ENCODE measurements at places on chromosomes 1 and 21.

- DNase-seq = peak; percentile 26
Observed at GRCh38 chr1:235339746-235340145, 11.4 kb downstream of the GGPS1 start.

GRCh38 chr1:205317311-205317917 is 4.1 kb downstream of the NUAK2 start:
- peak; percentile 87 for DNase-seq

DNA sequence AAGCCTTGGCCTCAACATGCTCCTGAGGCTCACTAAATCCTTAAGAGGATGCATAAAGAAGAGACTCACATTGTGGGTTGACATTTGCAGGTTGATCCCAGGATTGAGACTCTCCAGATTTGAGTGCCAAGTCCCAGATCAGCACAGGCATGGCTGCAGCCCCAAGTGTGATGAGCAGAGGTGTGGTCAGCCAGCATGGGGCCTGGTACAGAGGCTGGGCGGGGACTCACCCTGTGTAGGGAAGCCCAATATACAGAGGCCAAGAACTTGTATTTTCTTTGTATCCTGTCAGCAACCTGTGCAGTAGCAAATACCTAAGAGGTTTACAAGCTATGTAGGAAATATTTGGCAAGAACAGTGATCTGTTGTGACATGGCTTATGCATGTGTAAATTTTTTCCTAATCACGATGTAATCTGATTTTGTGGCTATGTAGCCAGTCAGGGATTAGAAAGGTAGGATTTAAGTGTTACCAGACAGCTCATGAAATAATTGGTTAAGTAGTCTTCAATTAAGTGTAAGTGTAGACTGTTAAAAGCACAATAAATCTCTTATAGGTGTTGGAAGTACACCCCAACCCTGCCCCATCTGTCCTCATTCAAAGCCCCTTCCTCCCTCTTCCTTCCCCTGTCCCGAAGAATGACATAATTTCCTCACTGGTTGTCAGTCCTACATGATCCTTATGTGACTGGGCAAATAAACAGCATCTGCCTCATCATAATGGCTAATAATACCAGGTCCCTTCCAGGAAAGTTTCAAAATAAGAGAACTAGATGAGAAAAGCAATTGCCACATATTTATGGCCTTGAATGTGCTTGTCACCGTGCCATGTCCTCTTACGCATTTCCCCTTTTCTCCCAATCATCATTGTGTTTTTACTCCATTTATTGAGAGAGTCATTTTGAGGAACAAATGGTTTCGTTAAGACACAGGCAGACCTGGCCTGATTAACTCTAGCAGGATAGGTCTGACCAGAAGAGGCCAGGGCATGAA is 120.9 kb downstream of the HLX start:
- no peak for DNase-seq

DNA sequence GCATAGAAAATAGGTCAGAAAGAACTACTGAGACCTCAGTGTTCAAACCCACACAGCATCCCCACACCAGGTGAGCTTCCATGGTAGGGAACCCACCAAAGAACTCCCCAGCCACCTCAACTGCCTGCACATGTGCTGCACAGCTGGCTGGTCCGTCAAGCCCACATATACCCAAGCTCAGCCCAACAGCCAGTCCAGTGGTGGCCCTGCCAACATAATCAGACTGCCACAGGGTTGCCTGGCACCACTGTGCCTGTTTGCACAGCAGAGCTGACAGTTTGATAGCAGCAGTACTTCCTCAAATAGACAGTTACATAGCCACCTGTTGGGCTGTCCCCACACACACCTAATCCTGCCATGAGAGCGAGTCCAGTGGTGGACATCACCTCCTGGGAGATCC is 283.3 kb upstream of the PRMT6 start:
- DNase-seq = no peak

DNA sequence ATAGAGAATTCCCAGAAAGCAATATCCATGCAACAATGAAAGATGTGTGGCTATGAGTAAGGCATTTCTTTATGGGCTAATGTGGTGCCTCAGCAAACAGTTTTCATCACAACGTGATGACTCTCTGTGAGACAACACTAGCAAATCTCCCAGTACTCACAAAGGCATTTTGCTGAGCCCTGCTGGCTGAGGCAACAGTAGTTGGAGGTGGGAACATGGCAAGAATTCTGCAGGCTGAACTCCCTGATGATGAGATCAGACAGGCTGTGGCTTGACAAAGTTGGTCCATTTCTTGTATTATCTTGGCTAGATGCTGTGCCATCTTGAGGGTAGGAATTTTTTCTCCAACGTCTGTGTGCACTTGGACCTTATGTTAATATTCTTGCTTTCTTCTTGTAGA is 24.6 kb downstream of the PROX1 start:
- no peak for DNase-seq

- no peak for DNase-seq
Observed at GRCh38 chr1:2980073-2980791, 41.0 kb upstream of the ACTRT2 start.

GRCh38 chr1:54122135-54122751 is 30.6 kb downstream of the CDCP2 start:
- DNase-seq = no peak

DNA sequence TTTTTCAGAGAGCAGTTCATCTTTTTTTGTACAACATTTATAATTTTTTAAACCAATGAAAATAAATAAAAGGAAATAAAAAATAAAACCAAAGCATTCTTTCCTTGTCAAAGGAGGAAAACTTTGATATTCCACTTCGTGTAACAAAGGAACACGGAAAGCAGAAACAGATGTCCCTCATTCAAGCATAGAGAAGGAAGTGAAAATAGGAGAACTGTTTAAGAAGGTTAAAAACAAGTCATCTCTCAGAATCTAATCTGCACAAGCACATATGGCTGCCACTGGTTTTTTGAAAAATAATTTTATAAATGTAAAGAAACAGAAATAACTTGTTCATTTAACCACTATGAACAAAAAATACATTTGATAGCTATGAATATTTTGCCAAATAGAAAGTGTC is 35.9 kb upstream of the ZNF644 start:
- no peak for DNase-seq

DNA sequence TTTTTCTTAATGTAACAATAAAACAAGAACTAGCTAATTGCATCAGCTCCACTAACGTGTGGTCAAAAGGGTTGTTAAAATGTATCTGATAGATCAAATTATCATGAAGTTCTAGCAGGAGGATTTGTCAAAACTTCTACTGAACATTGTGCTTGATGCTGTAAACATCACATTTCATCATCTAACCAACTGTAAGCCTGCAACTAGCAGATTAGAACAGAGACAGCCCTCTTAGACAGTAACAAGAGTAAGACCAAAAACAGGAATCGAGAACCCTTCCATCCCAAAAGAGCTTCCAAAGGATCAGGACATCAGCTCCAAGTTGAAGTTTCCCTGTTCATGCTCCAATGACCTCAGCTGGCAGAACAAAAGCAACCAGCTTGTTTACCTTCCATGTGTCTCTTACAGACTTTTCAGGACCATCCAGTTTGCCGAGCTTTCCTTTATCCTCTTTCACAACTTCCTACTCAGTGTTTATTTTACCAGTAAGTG is 44.6 kb downstream of the NIBAN1 start:
- no peak for DNase-seq

DNA sequence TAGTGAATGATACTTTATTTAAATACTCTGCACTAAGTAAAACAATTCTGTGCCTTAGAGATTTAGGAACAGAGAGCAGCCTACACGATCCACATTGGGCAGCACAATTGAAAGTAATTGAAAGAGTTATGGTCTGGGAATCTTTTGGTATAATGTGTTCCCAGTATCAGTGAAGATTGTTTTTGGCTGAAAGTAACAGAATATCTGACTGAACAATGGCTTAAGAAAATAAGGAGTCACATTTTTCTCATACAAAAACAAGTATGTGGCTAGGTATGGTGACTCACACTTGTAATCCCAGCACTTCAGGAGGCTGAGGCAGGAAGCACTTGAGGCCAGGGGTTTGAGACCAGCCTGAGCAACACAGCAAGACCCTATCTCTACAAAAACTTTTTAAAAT is 306.2 kb downstream of the NFIA start:
- no peak for DNase-seq

DNA sequence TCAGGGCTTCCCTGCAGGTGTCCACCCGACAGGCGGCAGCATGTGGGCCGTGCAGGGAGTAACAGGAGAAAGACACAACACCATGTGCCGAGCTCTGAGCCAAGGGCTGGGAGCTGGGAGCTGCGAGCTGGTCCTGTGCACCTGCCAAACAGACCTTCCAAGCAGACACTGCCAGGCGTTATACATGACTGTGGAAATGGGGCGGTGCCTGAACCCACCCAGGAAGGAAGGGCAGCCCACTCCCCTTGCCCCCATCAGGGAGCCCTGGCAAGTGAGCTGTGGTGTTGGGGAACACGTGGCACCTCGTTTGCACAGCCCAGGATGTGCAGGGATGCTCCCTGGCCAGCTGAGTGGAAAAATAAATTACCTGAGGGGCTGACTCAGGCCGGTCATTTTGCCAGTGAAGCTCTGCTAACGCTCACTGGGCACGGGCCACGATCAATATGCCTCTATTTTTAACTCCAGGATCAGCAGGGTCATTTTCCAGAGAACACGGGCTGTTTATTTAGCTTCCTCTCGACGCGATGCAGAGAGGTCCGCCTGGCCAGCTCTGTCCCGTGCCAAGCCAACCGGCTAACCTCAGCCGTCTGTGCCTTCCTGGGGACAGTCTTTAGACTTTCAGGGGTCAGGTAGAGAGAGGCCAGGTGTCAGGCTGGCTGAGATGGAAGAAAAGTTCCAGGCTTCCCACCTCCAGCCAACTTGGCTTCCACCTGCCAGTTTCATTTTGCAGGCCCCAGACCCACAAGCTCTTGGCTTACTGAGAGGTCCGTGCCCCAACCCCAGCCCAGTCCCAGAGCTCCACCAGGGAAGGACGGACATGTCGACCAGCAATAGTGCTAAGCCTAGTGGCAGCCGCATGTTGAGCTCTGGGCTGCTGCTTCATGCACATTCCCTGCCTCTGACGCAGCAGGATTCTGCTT is 196.7 kb upstream of the VAMP3 start:
- no peak for DNase-seq

DNA sequence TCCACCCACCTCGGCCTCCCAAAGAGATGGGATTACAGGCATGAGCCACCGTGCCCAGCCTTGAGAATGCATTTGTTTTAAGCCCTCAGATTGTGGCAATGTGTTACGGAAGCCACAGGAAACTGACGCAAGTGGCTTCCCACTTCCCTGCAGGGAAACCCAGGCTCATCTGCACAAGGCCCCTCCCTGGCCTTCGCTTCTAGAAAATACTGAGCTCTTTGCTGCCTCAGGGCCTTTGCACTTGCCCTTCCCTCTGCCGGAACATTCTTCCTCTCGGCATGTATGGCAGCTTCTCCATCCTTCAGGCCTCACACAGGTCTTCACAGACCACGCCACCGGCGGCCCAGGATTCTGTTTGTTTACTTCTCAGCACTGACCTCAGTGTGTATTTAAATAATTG is 137.0 kb upstream of the TMEM51 start:
- no peak for DNase-seq

GRCh38 chr1:195876792-195877191 is 731.4 kb downstream of the KCNT2 start:
- DNase-seq = no peak

- DNase-seq = no peak
Observed at GRCh38 chr1:56254130-56254529, 325.2 kb downstream of the PLPP3 start.

DNA sequence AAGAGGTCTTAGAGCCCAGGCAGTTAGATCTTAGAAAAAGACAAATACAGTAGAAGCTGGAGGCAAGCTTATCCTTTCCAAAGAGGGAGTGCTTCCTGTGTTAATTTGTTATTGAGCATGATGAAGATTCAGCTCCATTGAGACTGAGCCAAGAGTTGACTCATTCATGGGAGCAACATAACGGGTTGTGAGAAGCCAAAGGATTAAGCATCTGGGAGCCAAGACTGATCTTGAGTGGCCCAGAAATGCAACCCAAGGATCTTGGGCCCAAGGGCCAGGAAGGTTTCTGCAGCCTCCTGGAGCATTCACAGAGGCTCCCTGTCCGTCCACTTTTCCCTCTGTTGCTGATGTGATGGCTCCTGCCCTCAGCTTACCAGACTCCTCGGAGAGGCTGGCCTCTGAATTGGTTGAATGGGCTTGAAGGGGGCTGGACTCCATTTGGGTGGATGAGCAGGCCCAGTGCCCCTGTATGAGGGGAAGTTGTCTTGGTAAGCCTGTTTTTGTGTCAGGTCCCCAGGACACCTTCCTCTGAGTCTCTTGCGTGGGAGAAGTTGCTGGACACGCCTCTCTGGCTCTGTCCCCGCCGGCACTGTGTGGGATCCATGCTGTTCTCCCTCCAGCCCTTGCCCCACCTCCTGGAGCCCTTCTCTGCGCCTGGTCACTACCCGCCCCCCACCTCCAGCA is 42.4 kb downstream of the PDE9A start:
- no peak for DNase-seq

- no peak for DNase-seq
Observed at GRCh38 chr1:77514921-77515776, 167.3 kb downstream of the ZZZ3 start.

GRCh38 chr1:55214934-55215193 is 300 bp downstream of the USP24 start:
- DNase-seq = no peak

- DNase-seq = no peak
Observed at GRCh38 chr1:34272152-34272551, 95.4 kb downstream of the C1orf94 start.

- no peak for DNase-seq
Observed at GRCh38 chr1:151210830-151211229, 12.5 kb downstream of the PIP5K1A start.

- no peak for DNase-seq
Observed at GRCh38 chr1:201731592-201731991, 97.4 kb upstream of the IPO9 start.

GRCh38 chr1:155609515-155610256 is at the start of gene MSTO1:
MSTO1 (plus strand) TSS chr1:155610218; CDS start chr1:155610249, 31 bp downstream.
- DNase-seq = peak; percentile 98

DNA sequence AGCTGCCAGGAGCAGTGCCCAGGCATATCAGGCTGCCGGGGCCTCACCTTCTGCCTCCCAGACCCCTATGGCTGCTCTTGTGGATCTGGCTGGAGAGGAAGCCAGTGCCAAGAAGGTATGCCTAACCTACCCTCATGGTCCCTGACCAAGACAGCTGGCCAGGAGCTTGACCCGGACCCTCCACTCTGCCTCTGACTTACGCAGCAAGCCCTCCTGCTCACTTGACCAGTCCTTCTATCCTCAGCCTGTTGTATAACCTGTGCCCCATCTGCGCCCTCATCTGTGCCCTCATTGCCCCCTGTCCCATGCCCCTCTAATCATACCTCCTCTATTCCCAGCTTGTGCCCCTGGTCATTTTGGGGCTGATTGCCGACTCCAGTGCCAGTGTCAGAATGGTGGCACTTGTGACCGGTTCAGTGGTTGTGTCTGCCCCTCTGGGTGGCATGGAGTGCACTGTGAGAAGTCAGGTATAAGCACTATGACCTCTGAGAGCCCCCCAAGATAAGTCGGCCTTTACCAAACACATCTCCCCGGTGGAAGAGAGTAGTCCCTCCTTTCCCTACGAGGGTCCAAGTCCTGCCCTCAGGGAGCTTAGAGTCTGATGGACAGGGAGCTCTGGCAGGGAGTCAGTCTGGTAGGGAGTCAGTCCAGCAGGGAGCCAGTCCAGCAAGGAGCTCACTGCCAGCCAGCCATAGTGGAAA is 6.8 kb downstream of the TIE1 start:
- DNase-seq = no peak

GRCh38 chr1:16607433-16607851 is 5.9 kb downstream of the NBPF1 start:
- no peak for DNase-seq
